ENCODE measurements at places on chromosomes 3 and 15.

- DNase-seq: no peak
Measured at GRCh38 chr15:78321041-78321570, 19.0 kb upstream of the CRABP1 start.

GRCh38 chr15:81279621-81280485 lies 44.1 kb downstream of the STARD5 start:
- no peak for DNase-seq

- no peak for DNase-seq
Measured at GRCh38 chr15:58086491-58086890, 21.0 kb upstream of the ALDH1A2 start.

- DNase-seq: no peak
Measured at GRCh38 chr3:104347291-104347690, 1019.4 kb upstream of the ALCAM start.

GRCh38 chr3:28280781-28281180 lies 39.4 kb downstream of the CMC1 start:
- DNase-seq: no peak

- no peak for DNase-seq
Measured at GRCh38 chr3:45049807-45050206, 23.7 kb downstream of the CLEC3B start.

DNA sequence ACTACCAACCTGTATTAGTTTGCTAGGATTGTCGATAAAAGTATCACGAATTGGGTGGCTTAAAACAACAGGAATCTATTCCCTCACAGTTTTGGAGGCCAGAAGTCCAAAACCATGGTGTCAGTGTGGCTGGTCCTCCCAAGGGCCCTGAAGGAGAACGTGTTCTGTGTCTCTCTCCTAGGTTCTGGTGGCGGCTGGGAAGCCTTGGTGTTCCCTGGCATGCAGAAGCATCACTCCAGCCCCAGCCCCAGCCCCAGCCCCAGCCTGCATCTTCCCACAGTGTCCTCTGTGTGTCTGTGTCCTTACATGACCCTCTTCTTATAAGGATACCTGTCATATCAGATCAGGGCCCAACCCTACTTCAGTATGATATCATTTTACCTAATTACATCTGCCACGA lies 272.5 kb upstream of the LYSMD4 start:
- no peak for DNase-seq

DNA sequence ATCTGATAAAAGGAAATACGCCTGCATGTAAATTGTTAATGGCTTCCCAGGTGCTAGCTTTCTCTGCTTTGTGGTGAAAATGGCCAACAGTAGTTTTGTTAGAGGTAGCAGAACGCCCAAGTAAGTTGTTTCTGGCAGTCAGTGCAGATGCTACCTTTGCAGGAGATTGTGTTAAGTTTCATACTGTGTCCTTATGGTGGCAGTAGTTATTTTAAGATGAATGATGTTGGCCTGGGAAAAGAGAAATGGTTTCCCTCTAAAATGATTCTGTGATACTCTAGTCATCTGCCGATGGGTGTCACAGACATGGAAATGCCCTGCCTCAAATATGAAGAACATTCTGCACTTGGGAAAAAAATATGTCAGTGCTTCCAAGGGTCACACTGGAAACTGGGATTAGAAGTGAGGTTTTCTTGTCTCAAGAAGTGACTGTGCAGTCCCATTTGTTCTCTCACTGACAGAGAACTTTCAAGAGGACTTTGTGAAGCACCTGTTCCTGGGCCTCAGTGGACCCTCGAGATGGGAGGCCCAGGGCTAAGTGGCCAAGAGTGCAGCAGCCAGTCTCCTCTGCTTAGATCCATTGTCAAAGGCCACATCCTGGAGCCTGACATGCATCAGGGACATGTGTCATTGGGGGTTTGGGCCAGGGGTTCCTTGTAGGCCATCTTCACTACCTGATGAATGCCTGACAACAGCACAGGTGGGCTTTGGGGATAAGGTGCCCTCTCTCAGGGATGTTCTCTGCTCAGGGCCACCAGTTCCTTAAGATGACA lies 393.3 kb downstream of the CACNA2D3 start:
- DNase-seq: no peak

DNA sequence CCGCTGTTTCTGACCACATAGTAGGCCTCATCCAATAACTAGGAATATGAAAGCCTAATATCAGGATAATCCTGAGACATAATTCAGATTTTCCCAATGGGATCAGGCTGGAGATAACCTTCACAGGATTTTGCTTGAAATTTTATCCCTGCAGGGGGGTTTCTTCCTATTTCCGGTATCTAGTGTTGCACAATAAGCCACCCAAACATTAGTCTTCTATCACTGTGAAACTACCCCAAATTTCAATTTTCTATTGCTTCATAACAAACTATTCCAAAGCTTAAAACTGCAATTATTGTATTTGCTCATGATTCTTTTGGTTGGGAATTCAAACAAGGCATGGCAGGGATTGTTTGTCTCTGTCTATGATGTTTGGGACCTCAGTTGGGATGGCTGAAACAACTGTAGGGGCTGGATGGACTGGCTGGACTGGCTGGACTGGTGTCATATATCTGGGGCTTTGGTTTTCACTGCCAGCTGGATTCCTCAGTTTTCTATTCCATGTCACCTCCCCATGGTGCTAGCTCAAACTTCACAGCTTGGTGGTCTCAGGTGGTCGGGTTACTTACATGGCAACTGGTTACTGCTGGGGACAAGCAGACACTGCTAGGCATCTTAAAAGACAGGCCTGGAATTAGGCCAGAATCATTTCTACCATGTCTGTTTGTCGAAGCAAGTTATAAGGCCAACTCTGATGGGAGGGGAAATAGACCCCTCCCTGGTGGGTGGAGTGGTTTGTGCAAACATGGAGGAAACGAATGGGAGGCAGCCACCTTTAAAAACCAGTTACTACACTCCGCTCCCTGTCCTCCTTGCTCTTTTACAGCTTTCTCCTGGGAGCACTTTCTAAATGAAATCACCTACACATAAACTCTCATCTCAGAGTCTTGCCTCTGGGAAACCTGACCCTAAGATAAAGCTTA lies 88.2 kb upstream of the STT3B start:
- DNase-seq: no peak

GRCh38 chr3:116139641-116140040 lies 305.6 kb downstream of the LSAMP start:
- no peak for DNase-seq

GRCh38 chr3:149291178-149291577 lies 42.3 kb downstream of the TM4SF18 start:
- no peak for DNase-seq

DNA sequence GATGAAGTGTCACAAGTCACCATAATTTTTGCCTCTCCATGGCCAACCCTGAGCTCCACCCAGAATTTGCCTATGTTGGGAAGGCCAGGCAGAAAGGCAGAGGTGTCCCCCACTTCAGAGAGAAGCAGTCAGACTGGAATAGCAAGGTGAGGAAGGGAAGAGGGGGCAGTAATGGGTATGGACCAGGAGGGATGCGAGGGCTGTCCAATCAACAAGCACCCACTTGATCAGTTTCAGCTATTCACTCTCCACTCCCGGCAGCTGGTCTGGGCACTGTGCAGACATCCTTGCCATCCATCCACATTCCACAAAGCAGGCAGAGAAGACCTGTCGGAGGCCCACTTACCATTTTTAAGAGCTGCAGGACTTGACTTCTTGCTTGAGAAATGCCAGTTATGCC lies 43.5 kb upstream of the CTNNB1 start:
- DNase-seq: no peak

GRCh38 chr15:101288905-101289513 lies 6.0 kb downstream of the SNRPA1 start:
- DNase-seq: peak; percentile 23

GRCh38 chr3:150073031-150073430 lies 102.3 kb upstream of the PFN2 start:
- DNase-seq: no peak

DNA sequence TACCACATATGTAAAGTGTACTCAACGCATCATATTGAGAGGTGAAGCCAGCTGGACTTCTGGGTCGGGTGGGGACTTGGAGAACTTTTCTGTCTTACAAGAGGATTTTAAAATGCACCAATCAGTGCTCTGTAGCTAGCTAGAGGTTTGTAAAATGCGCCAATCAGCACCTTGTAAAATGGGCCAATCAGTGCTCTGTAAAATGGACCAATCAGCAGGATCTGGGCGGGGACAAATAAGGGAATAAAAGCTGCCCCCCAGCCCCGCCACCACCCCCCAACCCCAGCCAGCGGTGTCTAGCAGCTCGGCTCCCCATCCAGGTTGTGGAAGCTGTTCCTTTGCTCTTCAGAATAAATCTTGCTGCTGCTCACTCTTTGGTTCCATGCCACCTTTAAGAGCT lies 6.2 kb upstream of the IVD start:
- DNase-seq: no peak

DNA sequence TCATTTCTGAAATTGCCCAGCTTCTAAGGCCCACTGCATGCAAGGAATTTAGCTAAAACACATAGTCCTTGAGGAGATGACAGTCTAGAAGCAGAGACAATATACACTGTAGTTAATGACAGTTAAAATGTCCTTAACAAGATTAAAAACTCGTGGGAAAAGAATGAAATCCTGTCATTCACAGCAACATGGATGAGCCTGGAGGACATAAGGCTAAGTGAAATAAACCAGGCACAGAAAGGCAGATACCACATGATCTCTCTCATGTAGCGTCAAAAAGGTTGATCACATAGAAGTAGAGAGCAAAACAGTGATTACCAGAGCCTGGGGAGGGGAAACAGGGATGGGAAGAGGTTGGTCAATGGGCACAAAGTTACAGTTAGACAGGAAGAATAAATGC lies 36.3 kb upstream of the GOLGA8J start:
- DNase-seq: no peak

GRCh38 chr3:118772547-118773011 lies 262.1 kb downstream of the IGSF11 start:
- DNase-seq: peak; percentile 14

GRCh38 chr3:155382396-155383042 lies 89.0 kb upstream of the STRIT1 start:
- no peak for DNase-seq

- no peak for DNase-seq
Measured at GRCh38 chr3:160830796-160831195, 74.8 kb downstream of the PPM1L start.

- no peak for DNase-seq
Measured at GRCh38 chr15:86439614-86440013, 359.9 kb downstream of the AGBL1 start.

DNA sequence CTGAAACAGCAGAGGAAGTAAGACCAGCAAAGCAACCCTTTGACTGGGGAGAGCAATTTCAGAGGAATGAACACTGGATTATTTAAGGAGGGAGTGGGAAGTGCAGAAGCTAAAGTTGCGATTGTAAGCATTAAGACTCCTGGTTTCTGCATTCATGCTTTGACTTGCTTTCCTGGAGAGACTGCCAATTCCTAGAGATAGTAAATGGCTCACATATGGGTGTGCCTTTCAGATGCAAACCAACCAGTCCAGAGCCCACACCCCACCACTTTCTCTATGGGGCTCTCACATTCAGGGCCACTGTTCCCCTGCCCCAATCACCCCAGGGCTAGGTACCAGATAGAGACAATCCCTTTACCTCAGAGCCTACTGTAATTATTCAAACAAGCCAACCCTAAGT lies 200.9 kb upstream of the EIF1B start:
- no peak for DNase-seq

GRCh38 chr15:28977377-28978010 lies 91.7 kb downstream of the APBA2 start:
- DNase-seq: peak; percentile 97

DNA sequence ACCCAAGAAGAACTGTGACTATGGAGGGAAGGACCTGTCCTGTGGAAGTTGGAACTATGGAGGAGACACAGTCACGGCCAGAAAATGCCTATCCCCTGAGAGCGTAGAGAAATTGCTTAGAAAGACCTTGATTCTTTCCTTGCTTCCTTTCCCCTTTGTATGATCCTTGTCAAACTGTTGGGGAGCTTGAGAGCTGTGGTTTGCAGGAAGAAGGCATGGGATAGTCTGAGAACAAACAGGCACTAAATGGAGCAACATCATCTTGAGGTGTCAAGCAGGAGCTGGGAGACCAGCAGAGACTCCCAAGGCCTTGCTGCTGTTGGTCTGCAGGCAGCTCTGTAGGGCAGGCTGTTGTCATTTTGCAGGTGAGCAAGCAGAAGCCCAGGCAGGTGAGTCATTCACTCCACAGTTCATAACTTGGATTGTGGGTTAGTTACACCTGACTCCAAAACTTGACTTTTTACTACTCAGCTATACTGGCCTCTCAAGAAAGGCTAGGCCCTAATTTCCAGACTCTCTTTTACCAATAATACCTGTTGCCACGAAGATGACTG lies 298.9 kb downstream of the LRTM1 start:
- DNase-seq: no peak

DNA sequence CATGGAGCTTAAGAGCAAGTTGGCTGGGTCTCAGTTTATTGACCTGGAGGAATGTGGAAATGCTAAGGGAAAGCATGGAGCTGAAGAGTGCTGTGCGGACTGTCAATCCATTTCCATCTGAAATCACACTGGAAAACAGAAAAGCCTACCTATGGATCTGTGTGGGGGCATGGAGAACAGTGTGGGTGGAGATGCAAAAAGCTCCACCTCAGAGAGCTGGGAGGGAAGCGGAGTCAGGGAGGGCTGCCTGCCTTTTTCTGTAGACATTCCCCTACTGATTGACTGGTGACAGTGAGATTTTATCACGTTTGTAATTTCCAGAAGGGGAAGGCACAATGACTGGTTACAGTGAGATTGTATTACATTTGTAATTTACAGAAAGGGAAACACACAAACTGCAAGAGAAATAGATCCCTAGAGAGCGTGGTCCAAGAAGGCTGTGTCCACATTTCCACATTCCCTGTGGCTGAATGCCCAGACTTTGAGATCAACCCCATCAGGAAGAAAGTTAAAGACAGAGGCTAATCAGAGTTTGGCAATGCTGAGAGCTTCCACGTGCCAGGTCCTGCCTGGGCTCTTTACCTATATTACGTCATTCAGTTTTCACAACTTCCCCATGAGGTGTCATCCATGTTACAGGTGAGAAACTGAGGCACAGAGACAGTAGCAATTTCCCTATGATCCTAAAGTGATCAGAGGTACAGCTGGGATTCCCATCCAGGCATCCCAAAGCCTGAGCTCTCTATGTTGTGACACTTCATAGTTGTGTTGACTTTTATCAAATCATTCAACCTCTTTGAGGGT lies 67.7 kb upstream of the NSMCE3 start:
- no peak for DNase-seq

GRCh38 chr3:128231606-128232005 lies 78.3 kb downstream of the EEFSEC start:
- no peak for DNase-seq

- DNase-seq: no peak
Measured at GRCh38 chr3:48648188-48648850, 13.1 kb upstream of the SLC26A6 start.

DNA sequence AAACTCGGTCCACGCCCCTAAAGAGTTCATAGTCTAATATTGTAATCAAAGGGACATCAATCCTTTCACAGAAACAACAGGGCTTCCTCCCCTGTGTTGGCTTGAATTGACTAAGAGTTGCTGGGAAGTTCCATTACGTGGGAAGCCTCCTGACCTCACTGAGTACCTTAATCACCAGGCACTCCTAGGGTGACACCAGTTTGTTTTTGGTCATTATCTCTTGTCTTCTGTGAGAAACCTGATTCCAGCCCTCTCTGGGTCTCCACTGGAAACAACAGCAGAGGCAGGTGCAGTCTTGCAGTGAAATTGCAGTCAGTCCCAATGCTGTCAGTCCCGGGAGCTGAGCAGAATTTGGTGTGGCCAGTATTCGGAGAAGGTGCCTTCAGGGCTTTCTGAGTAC lies 55.4 kb downstream of the BOC start:
- DNase-seq: no peak
